ENCODE measurements at places on chromosomes 1 and 21. TPM values are rescaled to one million over a fixed set of nuclear protein-coding genes. Genes with fewer than 3 reads are reported as not detected.

- no peaks in the 10 kb centered on the region for H3K4me1 ChIP-seq
- H3K4me3 ChIP-seq: no peak overlapping the region
- peak; percentile 74 for DNase-seq
- no peak overlapping the region for H3K27ac ChIP-seq
Observed at GRCh38 chr1:2554621-2555387, 1.4 kb upstream of the TNFRSF14 start.

DNA sequence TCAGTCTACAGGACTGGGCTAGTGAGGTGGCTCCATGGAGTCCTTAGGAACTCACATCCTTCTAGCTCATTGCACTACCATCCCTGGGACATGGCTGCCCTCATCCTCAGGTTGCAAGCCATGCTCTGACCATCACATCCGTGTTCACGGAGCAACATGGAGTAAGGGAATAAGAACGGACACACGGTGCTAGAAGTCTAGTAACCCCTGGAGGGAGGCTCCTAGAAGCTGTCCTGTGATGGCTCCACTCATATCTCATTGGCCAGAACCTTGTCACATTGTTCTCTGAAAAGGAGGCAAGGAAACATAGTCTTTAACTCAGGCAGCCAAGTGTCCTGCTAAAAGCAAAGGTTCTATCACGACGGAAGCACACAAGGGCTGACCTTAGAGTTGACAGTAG lies 3.9 kb downstream of the MRAP start:
- no peak for DNase-seq
- H3K4me3 ChIP-seq: no peak overlapping the region
- H3K36me3 ChIP-seq: peaks cover 15% of the 10 kb centered on the region
- no peak overlapping the region for H3K27ac ChIP-seq
- no peaks in the 10 kb centered on the region for H3K27me3 ChIP-seq

GRCh38 chr1:215568299-215568692 lies 1.2 kb downstream of the KCTD3 start:
- no peak overlapping the region for H3K27ac ChIP-seq
- peak overlapping the region; percentile 99 for H3K4me3 ChIP-seq
- H3K36me3 ChIP-seq: no peaks in the 10 kb centered on the region
- DNase-seq: no peak
- H3K27me3 ChIP-seq: no peaks in the 10 kb centered on the region
- no peaks in the 10 kb centered on the region for H3K4me1 ChIP-seq

DNA sequence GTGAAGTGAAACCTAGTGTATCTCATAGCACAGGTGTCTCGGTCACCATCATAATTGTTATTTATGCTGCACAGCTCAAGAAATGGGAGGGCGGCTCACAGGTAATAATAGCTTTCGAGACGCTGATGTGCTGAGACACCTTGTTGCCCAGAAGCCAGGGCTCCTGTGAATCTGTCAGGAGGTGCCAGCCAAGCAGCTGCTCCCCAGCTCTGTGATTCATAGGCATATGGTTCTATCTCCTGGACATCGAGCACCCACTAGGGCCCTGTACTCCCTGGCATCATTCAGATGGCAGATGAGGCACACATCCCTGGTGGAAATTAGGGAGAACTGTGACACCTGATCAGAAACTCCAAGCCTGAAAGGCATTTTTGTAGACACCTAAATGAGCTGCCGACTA lies 53.5 kb downstream of the SYT6 start:
- no peak for DNase-seq
- H3K27me3 ChIP-seq: peaks cover 95% of the 10 kb centered on the region

DNA sequence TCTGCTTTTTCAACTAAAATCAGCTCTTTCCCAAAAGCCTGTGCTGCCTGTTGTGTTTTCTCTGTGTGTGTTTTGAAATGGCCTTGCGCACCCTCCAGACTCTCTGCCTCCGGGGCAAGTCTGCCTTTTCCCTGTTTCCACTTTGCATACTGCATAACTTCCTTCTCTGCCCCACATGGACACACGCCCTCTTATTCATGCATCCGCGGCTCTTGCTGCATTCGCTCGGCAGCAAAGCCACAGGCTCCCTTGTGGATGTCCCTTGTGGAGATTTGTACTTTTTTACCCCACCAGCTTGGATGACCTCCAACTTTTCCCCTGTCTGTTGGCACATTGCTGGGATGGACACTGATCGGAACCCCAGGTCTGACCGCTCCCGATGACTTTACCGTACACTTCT lies 147.6 kb downstream of the ADSS2 start:
- H3K4me3 ChIP-seq: no peak overlapping the region
- no peak for DNase-seq
- no peaks in the 10 kb centered on the region for H3K36me3 ChIP-seq
- H3K4me1 ChIP-seq: no peaks in the 10 kb centered on the region
- no peaks in the 10 kb centered on the region for H3K27me3 ChIP-seq
- no peak overlapping the region for H3K27ac ChIP-seq

GRCh38 chr1:205920159-205920558 lies 23.1 kb downstream of the SLC26A9 start:
- H3K4me3 ChIP-seq: no peak overlapping the region
- no peak for DNase-seq
- H3K4me1 ChIP-seq: peaks cover 7% of the 10 kb centered on the region
- no peak overlapping the region for H3K27ac ChIP-seq
- H3K36me3 ChIP-seq: no peaks in the 10 kb centered on the region

GRCh38 chr1:230771773-230772354 lies 24.7 kb downstream of the CAPN9 start:
- no peak overlapping the region for H3K27ac ChIP-seq
- no peak overlapping the region for H3K4me3 ChIP-seq
- no peaks in the 10 kb centered on the region for H3K36me3 ChIP-seq
- H3K4me1 ChIP-seq: no peaks in the 10 kb centered on the region
- no peaks in the 10 kb centered on the region for H3K27me3 ChIP-seq
- DNase-seq: no peak

DNA sequence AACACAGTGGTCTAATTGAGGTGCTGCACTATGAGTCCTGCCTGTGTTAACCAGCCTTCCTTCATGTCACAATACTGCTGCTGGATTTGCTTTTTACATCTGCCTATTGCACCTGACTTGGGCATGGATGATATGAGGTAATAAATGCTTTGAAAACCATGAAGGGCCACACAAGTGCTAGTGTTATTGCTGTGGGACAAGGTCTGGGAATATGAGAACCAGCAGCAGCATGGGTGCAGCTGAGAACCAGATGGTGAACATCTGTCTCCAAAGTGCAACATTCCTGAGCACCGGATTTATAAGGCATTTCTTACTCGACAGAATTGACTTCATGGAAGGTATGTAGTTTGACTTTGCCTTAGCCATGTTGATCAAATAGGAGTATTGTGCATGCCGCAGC lies 16.6 kb downstream of the TRIM45 start:
- no peaks in the 10 kb centered on the region for H3K27me3 ChIP-seq
- H3K27ac ChIP-seq: no peak overlapping the region
- no peaks in the 10 kb centered on the region for H3K4me1 ChIP-seq
- H3K4me3 ChIP-seq: no peak overlapping the region

DNA sequence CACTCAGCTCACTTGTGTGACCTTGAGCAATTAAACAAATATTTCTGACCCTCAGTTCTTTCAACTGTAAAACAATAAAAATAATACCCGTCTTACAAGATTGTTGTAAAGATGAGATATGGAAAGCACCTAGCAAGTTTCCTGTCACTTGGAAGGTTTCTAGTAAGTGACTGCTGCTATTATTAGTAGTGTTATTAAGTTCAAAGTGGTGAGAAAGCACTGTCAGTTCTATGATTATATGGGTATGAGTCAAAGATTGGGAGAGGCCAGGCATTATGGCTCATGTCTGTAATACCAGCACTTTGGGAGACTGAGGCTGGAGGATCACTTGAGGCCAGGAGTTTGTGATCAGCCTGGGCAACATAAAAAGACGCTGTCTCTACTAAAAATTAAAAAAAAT lies 145.4 kb downstream of the C1orf21 start:
- no peaks in the 10 kb centered on the region for H3K27me3 ChIP-seq
- no peak overlapping the region for H3K27ac ChIP-seq
- peaks cover 2% of the 10 kb centered on the region for H3K4me1 ChIP-seq
- H3K4me3 ChIP-seq: no peak overlapping the region

DNA sequence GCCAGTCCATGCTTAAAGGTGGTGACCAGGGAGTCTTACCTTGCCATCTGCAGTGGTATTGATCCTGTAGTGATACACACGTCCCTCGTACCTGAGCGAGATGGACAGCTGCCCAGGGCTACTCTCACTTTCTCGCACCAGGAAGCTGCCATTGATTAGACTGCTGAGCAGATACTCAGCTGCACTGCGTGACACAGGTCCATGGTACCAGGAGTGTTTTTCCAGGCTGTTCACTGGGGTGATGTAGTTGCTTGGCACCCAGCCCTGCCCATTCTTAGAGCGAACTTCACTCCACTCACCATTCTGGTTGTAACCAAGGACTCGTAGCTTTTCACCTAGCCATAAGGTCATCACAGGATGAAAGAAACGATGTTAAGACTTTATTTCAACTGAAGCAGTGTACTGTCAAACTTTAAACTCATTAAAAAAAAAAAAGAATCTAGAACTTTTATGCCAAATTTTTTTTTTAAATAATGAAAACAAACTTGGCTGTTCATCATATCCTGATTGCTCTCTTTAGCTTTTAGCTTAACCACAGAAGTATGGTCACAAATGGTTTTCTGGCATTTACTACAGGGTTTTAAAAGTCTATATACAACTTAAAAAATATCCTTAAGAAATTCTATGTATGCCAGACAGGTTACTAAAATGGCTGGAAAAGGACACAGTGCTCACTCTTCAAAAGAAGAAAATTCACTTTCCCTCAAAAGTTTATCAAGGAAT lies 44.6 kb downstream of the TOR3A start:
- peaks cover 36% of the 10 kb centered on the region for H3K36me3 ChIP-seq
- no peaks in the 10 kb centered on the region for H3K27me3 ChIP-seq
- H3K4me1 ChIP-seq: no peaks in the 10 kb centered on the region
- no peak overlapping the region for H3K4me3 ChIP-seq
- DNase-seq: no peak

- H3K36me3 ChIP-seq: no peaks in the 10 kb centered on the region
- no peaks in the 10 kb centered on the region for H3K27me3 ChIP-seq
- peak overlapping the region; percentile 84 for H3K4me3 ChIP-seq
- no peak overlapping the region for H3K27ac ChIP-seq
- DNase-seq: no peak
Observed at GRCh38 chr1:24501371-24502064, 1.1 kb upstream of the RCAN3 start.

Gene PTPRC
- total RNA-seq: not detected

Gene CATSPERE
- total RNA-seq: 0.33 TPM

Gene ATAD3B
- 42.4 TPM for total RNA-seq

Data from endodermal cell (in vitro differentiated cells).